RCC 7860 (cell line): ENCODE measurements at places on chromosomes 16 and 17.

DNA sequence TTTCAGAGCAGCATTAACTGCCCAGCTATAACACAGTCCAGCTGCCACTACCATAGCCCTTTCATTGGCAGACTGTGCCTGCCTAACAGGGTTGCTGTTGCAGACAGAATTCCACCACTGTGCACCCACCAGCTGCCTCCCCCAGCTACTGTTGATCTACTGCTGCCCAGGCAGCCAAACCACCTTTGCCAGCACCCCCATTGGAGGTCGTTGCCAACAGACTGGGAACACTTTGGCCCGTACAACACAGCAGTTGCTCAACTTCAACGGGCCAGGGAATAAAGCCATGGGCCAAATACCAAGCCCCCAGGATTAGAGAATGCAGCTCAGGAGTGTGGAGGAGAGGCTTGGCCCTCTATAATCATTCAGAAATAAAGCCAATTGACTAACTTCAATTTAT is 473.6 kb downstream of the CDH11 start:
- no peak for DNase-seq

DNA sequence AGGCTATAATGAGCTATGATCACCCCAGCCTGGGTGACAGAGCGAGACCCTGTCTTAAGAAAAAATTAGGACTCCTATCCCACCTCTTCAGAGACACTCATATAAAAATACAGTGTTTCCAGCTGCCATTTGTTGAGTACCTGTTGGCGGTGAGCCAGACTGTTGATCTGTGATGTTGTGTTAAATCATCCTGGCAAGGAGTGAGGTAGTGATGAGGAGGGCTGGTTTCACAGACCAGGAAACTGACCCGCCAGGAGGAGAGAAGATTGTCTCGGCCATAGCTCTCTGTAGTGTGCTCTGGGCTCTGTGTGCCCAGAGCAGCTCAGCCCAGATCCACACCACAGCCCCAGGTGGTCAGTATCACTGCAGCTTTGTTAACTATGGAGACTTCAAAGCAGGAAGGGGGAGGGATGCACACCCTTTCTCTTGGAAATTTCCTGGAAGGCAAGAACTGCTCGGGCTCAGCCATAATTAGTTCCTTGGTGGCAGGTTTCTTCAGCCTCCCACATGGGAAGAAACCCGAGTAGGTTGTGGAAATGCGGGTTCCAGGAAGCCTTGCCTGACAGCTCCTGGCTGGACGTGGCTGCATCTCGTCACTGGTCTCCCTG is 343.0 kb downstream of the SNX29 start:
- DNase-seq: peak; percentile 64

GRCh38 chr16:15954814-15955151 is 5.4 kb downstream of the ABCC1 start:
- DNase-seq: no peak

- no peak for DNase-seq
These were observed 748.4 kb downstream of the MAF start for GRCh38 chr16:78852081-78852635.

DNA sequence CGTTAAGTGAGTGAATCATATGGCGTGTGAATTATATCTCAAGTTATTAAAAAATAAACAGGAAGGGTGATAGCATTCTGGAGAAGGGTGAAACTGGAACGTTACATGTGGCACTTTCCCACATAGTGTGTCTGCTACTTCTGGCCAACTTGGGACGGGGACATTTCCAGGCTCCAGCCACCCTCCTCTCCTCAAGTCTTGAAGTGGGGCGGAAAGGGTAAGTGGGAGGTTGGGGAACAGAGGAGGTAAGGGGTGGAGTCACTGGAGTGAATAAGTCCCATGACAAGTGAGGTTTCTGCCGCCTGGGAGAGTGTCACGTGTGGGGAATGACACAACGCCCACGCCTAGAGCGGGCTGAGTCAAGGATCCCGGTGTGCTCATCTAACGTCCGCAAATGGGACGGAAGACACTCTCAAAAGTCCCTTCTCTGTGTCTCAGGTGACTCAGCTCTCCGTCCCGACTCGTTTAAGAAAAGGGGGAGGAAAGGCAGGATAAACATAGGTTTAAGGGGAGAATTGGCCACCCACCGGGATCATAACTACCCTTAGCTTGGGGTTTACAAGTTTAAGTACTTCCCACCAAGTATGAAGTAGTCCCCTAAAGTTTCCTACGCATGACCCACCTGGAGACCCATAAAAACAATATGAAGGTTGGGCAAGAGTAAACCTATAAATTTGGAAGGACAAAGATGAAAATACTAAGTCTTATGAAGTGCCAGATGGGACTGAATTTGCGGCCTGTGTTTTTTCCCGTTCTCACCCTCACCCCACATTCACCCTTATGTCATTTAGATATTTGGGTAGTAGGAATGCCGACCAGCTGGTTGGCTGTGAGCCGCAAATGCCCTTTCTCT is 1.2 kb upstream of the SPAG9 start:
- peak; percentile 98 for DNase-seq

- DNase-seq: peak; percentile 40
These were observed 78.8 kb downstream of the GNAO1 start for GRCh38 chr16:56269811-56270684.
